NCI-H2029 treated with DMSO at 0.1 percent for 48 hours (cell line): ENCODE measurements at places on chromosomes 1 and 21.

DNA sequence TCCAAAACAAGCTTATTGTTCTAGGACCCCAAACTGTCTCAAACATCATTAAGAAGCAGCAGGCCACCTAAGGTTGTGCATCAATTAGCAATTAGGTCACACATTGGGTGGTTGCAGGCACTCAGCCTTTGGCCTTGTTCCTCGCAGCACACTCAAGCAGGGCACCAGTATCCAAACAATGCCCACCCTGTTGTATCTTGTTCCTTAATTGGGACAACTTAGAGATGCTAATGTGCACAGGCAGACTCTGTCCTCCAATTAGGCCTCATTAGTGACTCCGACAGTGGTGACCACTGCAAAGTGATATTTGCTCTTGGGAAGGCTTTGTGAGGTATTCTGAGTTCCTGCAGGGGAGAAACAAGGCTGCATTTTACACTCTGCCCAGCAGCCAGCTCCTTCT, 515.1 kb upstream of the PTBP2 start:
- DNase-seq, result no peak

DNA sequence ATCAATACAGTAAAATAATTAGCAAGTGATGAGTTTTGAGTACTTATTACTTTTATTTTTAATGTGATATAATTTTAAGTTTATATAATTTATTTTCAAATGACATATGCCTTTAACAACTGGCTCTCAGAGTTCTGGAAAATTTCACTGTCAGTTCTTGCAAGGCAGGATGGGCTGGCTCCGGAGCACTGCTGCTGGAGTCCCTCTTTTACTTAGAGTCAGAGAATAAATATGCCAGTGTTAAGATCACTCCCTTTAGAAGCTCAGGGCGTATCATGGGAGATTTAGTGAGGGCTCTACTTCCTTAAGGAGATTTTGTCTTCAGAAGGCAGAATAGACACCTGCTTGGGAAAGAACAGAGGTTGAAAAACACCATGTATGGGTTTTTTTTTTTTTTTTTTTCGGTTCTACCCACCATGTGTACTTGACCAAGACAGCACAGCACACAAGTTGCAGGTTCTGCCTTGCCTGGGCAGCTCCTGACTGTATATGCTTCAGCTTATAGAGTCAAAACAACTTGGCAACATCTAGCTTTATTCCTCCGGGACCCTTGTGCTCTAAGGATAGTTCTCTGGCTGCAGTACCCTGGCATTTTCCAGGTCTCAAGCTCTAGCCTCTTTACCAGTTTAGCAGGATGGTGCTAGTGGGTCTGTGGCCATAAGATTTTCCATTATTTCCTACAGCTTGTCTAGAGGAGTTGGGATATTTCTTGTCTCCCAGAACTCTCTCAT, 29.7 kb upstream of the FMOD start:
- no peak for DNase-seq

DNA sequence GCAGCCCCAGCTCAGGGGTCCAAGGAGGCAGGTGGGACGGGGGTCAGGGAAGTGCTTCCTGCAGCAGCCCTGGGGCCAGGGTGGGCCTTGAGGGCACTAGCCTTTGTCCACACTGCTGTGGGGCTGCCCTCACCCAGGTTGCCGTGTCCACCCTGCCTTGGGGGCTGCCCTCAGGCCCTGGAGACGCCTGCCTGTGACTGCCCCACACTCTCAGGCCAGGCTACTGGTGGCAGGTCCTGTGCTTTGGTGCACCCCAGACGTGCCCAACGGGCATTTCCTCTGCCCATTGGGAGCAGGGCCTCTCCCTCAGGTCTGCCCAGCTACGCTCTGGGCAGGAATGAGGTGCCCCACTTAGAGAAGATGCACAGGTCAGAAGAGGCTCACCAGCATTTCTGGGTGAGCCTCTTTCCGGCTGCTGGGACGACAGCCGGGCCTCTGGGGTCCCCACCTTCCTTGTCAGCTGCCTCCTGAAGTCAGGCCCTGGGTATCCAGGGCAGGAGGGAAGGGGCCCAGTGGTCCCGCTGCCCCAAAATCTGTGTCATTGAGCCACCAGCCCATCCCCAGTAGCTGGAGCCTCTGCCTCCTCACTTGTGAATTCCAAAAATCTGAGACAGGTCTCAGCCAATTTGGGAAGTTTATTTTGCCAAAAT, 2.7 kb upstream of the MMEL1 start:
- DNase-seq, result no peak

GRCh38 chr1:25247829-25248754, 838 bp upstream of the RSRP1 start:
- no peak for DNase-seq

DNA sequence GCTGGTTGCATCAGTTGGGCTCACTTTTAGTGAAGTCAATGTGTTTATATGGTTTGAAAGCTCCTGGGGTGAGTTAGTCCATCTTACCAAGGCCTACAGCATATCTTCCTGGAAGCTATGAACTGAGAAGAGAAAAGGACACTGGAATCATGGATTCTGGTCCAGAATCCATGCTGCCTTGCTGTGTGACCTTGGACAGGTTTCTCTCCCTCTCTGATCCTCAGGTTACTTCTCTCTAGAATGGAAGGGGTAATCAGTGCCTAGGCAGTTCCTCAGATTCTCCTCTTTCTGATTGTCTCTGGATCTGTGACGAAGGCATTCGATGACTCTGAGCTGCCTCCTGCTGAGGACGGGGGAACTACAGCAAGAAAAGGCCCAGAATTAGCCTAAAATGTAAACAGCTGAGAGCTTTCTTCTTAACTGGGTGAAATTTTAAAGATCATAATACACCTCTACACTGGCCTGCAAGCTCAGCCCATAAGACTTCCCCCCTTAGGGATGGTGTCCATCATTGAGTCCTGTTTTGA, 425.0 kb upstream of the VAMP3 start:
- DNase-seq, result no peak

DNA sequence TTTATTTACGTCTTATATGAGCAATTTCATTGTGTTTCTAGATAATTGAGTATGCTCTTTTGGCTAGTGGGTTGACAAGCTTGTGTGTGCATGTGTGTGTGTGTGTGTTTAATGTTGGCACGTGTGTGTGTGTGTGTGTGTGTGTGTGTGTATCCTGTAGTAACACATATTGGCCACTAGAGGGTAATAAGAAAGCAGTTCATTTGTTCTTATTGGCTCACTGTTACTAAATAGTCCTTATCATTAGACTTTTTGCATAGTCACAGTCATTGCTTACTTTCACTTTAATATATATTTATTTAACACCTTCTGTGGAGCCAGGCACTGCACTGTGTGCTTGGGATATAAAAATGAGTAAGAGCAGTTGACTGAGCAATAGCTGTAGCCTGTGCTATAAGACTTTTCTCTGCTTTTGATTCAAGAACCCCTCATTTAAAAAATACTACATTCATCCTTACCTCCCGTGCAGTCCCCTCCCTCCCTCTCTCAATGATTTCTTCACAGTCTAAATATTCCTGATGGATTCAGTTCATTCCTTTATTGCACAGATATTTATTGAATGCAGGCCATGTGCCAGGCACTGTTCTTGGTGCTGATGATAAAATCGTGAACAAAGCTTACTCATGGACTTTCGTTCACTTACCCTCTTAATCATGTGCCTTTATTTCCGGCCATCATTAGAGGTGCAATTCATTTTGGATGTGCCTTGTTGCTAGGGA, 96.7 kb downstream of the DYRK1A start:
- DNase-seq, result peak; percentile 49

DNA sequence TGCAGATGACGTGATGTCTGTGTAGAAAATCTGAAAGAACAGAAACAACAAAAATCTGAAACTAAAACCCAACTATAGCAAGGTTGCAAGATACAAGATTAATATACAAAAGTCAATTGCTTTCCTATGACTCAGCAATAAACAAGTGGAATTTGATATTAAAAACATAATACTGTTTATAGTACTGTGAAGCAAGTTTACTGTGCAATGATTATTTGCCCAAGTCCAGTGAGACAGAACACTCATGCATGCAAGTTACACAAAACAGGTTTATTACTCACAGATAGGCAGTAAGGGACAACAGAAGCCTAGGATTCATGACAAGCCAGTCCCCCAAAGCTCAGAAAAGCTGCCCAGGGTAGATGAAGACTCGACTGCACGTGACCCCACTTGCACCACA, 62.4 kb upstream of the RAB4A start:
- no peak for DNase-seq

DNA sequence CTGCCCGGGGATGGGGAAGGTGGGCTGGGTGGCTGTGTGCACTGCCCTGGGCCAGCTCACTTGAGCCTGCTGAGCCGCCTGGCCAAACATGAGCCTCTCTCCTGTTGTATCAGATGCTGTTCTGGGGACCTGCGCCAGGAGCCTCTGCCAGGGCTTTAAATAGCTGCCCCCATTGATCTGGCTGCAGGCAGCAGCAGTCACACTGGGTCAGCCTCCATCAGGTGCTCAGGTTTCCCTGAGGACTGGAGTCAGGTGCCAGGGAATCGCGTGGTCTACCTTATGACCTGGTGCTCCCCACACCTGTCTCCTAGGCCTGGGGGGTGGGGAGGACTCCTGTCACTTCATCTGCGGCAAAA, 700 bp upstream of the CCDC28B start:
- peak; percentile 63 for DNase-seq

DNA sequence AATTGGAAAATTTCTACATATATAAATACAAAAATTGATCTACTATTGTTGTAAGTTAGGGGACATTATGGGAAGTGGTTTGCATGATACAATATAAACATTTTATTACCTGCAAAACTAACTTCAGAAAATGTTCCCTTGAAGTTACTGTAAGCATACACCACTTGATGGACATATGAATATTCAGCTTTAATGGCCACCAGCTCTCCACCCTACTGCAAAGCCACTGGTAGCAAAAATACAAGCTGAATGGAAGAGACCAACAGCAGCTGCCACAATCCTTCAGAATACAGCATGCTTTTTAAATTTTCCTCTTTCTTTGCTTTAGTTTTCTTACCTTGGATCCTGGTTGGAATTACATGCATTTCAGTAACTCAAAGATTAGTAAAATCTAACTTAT, 69.8 kb downstream of the COQ8A start:
- DNase-seq, result no peak

GRCh38 chr1:29488794-29489311, 252.5 kb downstream of the PTPRU start:
- no peak for DNase-seq

GRCh38 chr1:24771574-24771973, 26.3 kb downstream of the CLIC4 start:
- no peak for DNase-seq

- no peak for DNase-seq
Measured at GRCh38 chr21:44890338-44890931, 16.9 kb upstream of the PTTG1IP start.

DNA sequence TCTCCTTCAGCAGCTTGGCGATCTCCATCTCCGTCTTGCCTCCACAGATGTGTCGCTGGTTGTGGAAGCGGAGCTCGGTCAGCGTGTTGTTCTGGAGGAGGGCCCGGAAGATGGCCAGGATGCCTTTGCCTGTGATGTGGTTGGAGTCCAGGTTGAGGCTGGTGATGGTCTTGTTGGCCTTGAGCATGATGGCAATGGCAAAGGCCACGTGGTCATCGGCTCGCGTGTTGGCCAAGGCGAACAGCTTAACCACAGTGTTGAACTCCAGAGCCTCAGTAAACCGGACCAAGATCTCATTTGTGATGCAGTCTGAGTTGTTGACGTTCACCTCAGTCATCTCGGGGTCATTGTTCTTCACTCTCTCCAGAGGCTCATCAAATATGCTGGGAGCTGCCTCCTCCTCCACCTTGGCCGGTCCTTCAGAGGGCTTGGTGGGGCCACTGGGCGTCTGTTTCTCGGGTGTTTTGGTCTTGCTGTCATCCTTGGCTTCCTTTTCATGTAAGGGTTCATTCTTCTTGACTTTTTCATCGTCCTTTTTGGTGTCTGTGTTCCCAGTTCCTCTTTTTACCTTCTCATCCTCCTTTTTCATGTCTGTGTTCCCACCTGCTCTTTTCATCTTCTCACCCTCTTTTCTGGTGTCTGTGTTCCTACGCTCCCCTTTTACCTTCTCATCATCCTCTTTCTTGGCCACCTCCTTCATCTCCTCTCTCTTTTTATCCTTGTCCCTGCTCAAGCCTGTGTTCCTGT, 11.2 kb downstream of the SHISA4 start:
- no peak for DNase-seq

DNA sequence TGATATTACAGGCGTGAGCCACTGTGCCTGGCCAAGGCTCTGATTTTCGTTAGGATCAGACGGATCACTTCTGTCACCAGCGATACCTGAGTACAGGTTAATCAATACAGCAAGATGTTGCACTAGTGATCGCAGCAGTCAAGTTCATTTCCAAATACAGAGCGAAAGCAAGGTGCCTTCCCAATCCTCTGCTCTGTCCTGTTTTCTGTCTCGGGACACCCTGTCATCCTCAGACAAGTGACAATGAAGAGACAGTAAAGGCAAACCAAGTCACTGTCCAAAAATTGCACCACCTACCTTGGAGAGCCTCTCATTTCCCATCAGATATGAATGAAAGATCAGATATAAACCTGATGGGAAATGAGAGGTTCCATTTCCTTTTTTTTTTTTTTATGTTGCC, 5.6 kb upstream of the CLDN14 start:
- no peak for DNase-seq
